BJ (cell line): ENCODE measurements at places on chromosomes 3 and 15.

DNA sequence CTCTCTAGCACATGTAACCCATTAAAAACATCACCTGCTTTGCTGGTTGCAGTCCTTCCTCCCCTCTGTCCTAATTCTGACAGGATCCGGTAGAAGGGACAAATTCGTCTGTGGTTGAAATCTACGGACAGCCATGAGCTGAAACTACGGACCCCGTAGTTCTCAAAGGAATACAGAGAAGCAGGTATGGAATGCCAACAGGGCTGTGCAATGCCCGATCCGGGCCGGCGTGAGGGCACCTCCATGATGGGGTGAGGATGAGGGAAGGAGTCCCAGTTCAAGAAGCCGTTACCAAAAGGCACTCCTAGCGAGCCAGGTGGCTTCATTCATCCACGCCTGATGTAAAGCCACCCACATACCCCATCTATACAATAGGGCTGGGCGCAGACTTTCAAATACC is 160.0 kb upstream of the NSMCE3 start:
- DNase-seq = no peak

DNA sequence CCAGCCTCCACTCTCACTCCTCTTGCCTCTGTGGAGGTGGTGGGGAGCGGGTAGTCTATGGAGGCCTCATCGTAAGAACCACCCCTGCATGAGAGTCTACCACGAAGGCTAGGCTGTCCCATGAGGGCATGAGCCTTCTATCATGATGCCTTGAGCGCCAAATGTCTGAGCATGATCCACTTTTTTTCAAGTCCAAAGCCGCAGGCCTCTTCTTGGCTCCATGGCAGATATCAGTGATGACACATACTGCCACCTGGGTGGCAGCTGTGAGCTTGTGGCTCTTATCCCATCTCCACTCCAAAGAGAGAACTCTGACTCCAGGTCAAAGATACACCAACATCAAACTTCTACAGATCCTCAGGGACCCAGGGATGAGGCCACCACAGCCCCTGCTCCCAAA is 13.5 kb downstream of the POC1A start:
- no peak for DNase-seq

- DNase-seq = no peak
These were observed 42.5 kb downstream of the TPRA1 start for GRCh38 chr3:127547761-127548605.

DNA sequence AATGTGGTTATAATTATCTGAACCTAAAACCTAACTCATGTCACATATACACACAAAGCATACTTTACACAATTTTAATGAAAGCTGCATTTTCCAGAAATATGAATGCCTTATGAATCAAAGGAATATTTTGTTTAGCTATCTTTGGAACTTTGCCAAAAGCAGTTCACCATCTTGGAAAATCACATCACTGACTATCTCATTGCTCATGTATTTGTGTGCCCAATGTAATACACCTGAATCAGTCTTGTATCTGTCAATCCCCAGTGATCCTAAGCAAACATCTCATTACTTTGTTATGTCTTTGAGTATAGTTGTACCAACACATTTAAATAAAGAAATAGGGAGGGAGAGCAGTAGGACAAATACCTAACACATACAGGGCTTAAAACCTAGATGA is 15.6 kb upstream of the CD47 start:
- no peak for DNase-seq

DNA sequence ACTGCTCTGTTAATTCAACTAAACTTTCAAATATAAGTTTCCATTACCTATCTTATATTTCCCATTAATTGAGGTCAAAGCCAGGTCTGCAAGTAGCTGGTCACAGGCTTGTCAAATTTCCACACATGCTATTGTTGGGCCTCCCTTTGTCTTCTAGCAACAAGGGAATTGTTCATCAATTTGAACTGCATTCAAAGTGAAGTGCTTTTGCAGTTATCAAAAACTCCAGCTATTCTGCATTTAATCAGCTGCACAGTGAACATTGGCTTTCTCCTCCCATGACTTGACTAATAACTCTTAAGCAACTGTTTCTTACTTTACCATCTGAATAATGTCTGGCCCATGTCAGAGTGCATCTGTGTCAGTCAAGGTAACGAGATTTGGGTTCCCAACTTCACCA is 198.4 kb downstream of the KCNH8 start:
- DNase-seq = no peak

GRCh38 chr3:169660709-169661360 is 2.7 kb downstream of the MECOM start:
- DNase-seq = no peak

DNA sequence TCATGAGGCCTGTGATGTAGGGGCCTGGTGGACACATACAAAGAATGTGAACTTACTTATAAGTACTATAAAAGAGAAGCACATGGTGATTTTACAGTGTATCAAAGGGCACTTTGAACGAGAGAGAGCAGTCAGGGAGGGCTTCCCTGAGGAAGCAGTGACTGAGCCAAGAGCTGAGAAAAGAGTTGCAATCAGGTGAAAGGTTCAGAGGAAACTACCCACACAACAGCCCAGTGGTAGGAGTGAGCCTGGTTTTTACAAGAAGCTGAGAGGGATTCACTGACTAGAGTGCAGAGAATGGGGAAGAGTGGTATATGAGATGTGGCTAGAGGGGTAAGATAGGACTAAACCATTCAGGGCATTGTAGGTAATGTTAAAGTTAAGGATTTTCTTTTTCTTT is 57.1 kb downstream of the CALML4 start:
- no peak for DNase-seq

- DNase-seq = no peak
These were observed 55.8 kb upstream of the VILL start for GRCh38 chr3:37934631-37935289.

DNA sequence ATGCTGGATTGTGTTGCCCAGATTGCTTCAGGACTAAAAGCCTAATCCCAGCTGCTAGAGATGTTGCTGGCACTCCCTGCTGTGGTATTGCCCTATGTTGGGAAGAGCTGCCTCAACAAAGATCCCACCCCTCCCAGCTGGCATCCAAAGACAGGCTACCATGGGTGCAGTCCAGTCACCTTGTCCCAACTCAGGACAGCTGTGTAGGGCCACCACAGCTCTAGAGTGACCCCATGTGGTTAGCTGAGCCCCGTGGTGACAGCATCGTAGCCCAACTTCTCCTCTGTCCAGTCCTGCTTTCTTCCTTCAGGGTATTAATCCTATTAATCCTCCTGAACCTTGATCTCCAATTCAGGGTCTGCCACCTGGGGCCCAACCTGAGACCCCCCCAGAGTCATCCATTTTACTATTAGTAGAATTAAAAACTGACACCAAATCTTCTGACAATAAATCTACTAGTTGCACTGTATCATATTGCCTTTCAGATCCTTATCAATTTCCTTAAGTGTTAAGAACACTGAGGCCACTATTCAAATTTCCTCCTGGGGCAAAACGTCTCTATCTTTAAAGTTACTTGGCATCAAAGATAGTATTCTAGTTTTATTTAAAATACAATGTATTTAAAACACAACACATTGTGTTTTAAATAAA is 83.5 kb downstream of the AQP9 start:
- no peak for DNase-seq

GRCh38 chr15:42482701-42483100 is 8.2 kb downstream of the ZNF106 start:
- DNase-seq = no peak

DNA sequence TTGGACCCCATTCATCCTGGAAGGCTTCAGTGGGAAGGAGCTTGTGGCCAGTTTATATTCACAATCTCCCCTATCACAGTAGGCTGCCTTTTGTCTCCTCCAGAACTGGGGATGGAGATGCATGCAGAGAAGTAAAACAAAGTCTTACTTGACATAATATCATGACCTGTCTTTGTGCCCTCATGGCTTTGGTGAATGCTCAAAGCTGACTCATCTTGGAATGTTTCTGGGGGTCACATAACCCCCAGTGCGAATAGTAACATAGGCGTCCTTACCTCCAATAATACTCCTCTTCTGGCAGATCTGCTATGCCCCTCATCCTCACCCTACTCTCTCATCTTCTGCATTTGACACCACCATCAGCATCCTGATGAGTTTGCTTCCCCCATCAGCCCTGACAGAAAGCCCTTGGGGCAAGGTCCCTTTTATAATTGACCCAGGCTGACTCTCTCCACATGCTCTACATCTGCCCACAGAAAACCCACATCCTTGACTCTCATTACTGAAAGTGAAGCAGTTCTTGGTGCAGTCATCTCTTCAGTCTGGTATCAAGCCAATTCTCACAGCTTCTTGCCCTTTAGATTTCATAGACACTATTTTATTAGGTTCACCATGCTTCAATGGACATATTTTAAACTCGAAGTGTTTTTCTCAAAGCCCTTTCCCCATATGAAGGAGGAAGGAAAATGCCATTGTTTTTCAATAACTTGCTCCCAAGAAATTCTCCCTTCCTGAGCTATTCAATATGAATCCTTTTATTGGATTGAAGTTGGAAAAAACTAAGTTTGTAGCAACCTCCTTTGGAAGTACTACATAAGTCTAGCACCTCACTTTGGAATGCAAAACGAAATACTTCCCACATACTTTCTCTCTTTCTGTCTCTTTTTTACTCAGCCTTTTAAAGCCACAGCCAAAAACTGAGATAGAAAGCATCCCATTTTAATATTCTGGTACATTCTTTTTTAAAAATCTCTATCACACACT is 36.6 kb downstream of the OSTN start:
- peak; percentile 34 for DNase-seq

DNA sequence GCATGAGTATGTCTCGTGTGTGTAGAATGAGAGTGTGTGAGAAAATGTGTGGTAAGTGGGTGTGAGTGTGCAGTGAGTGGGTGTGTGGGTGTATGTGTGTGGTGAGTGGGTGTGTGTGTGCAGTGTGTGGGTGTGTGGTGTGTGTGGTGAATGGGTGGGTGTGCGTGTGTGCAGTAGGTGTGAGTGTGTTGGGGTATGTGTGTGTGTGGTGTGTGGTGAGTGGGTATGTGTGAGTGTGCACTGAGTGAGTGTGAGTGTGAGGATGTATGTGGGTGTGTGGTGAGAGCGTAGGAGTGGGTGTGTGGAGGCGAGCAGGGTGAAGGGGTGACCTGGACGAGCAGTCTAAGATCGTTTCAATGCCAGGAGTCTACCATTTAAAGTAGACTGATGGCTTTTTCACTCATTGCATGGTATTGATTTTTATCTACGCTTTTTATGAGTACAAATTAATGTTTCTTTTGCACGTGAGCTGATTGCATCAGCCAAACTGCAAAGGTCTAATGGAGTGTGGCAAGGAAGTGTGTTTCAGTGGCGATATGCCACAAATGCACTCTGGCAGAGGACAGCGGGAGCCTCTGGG is 1.6 kb upstream of the CPN2 start:
- no peak for DNase-seq
